Natural killer cell (primary cell): ENCODE measurements at places on chromosomes 3 and 15. TPM values are rescaled to one million over a fixed set of nuclear protein-coding genes. Genes with fewer than 3 reads are reported as not detected.

DNA sequence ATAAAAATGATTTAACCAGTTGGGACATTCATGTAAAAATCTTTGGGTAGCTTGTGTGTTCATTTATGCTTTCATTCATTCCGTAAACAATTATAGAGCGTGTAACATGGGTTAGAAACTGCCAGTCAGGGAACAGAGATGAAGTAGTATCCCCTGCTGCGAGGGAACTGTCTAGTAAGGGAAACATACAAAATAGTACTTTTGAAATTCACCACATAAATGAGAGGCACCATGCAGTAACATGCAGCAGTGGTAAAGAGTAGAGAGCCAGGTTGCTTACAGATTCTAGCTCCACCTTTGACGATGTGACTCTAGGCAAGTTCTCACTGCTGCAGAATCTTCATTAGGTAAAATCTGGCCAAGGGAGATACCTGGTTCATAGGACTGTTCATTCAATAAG is 938 bp downstream of the DZIP3 start:
- peak; percentile 56 for DNase-seq

The FGD5 gene
- total RNA-seq: not detected

DNA sequence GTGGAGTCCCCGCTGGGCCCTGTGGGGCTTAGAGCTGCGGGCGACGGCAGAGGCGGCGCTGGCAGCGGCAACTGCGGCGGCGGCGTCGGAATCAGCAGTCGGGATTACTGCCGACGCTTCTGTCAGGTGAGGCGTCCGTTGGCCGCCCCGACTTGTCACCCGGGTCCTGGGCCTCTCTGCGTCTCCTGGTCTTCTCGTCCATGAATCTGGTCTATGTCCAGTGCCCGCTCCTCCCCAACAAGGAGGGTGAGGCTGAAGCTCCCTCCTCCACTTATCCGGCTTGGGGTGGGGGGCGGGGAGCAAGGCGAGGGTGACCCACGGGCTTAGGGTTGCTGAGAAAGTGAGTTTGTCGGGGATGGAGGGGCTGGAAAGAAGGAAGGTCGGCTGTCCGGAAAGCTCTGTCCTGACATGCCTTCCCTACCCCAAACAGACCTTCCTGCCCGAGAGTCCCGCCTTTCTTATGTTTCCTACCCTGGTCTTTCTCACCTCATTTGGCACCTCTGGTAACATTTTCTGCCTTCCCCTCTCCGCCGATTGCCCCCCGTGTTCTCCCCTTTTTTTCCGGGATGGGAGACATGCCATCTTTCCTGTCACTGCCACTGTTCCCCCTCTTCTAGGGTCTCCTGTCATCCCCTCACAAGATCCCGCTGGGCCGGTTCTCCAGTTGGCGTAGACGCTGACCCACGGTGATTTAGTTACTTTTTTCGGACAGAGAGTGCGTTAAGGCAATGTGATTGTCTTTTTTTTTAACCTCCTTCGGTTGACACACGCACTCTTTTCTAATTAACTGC is 520 bp downstream of the ZNF654 start:
- DNase-seq: peak; percentile 16

- no peak for DNase-seq
Observed at GRCh38 chr15:38164507-38164906, 88.1 kb upstream of the SPRED1 start.

The GOLGA6L10 gene
- 1.8 TPM for total RNA-seq

GRCh38 chr3:31543375-31543774 is 10.7 kb downstream of the STT3B start:
- DNase-seq: no peak

DNA sequence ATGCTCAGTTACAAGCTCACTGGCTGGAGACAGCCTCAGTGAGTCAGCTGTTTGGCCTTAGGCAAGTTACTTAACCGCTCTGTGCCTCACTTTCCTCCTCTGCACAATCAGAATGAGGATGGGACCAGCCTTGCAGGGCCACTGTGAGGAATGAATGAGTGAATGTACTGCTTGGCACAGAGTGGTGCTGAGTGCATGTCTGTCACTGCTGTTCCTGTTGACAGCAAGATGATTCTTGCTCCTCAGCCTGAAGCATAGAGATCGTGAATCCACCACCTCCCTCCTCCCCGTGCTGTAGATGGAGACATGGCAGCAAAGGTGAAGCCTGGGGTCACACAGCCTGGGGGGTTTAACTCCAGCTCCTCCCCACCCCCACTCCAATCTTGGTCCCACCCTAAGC is 14.6 kb upstream of the GRIP2 start:
- DNase-seq: no peak

DNA sequence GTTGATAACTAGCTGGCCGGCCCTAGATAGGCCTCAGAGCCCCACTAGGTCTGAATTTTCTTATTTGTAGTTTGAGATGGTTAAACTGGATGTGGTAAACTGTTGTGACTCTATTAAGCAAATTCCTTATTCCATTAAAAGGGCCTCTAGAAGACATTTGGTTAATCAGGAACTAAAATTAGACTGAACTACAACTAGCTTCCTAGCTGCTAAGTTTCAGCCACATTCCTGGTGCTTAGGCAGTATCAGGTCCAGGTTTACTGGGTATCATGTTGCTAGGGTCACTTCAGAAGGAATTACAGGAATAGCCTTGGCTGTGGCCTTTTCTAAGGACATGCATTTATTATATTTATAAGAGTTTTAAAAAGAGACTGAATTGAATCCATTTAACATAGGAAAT is 136.3 kb downstream of the PLD1 start:
- no peak for DNase-seq

DNA sequence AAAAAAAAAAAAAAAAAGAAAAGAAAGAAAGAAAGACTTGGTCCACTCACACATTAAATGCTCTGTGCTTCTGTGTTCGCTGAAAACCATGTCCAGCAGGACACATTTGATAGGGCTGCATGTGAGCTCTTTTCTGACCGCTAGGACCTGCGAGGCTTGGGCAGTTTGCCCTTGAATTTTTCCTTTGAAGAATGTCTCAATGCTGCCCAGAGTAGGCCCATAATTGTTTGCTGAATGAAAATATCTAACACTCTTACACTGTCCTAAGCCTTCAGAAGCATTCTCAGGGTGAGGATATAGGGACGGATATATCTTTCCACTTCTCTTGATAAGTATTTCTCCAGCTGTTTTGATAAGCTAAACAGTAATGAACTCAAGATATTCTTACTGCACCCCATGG is 6.0 kb downstream of the KIF9 start:
- no peak for DNase-seq

GRCh38 chr3:78726545-78726944 is 1041.3 kb downstream of the ROBO1 start:
- no peak for DNase-seq

The GPR62 gene
- not detected for total RNA-seq

DNA sequence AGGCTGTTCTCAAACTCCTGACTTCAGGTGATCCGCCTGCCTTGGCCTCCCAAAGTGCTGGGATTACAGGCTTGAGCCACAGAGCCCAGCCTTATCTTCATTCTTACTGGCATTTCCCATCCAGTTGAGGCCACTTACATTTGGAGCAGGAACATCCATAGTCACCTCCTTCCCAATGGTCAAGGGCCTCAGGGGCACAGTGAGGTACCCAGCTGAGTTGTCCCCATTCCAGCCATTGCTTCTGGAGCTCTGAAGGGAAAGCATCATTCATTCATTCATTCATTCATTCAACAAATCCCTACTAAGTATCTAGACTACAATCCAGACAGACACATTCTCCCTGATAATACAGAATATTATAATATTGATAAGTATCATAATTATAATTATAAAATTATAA is 12.2 kb downstream of the PLA2G4D start:
- DNase-seq: no peak

DNA sequence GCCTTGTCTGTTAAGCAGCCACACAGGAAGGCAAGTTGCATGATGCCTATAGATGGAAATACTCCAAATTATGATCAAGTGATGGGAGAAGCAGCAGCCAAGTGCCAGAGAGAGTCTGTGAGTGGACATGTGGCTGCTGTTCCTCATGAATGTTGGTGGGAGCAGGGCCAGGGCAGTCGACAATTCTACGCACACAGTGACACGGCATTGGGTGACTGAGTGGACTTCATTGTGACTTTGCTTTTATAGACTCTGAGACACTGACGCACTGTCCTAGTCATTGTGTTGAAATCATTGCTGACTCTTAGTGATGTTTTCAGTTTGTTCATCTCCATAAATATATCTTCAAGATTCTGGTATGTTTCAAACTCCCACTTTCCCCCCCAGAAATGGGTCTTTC is 246.3 kb upstream of the SEMA6D start:
- no peak for DNase-seq

The SPINT1 gene
- total RNA-seq: 3.1 TPM

GRCh38 chr3:105626739-105627138 is 242.1 kb downstream of the CBLB start:
- DNase-seq: no peak

GRCh38 chr15:64701482-64702184 is 73.8 kb downstream of the RBPMS2 start:
- no peak for DNase-seq

GRCh38 chr15:94579286-94579685 is 347.9 kb downstream of the MCTP2 start:
- DNase-seq: no peak

DNA sequence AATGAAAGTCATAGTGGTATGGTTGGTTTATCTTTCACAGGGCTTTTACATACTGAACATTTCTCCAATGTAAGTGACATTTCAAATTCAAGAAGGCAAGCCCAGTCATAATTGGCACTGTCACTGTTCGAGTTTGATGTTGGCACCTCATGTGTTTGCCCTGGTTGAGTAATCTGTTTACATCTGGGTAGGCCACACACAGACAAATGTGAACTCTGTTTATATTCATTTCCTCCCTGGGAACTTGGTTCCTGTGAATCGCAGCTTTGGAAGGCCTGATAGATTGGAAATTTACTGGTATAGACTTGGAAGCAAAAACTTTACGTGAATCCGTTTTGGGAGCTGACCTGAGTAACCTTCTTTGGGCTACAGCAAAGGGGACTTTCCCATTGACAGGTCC is 395.2 kb upstream of the AZI2 start:
- no peak for DNase-seq

The SLC28A1 gene
- not detected for total RNA-seq

The FAM43A gene
- total RNA-seq: 35.2 TPM

The CHDH gene
- 1.6 TPM for total RNA-seq

DNA sequence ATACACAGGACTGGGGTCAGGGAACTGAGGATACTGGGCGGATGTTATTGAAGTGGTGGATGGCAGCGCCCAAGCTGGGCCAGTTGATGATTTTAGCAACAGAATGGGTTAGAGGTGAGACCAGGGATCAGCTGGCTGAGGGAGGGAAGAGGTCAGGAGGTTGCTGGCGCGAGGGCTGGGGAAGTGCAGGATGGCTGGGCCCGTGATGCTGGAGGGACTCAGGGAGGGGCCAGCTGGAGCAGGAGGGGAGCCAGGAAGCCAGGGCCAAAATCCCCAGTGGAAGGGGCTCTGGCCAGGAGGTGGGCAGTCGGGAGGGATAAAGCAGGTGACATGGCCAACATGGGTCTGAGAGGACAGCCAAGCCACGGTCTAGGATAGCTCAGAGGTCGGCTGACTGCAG is 178.0 kb downstream of the NSMCE3 start:
- DNase-seq: no peak

- DNase-seq: no peak
Observed at GRCh38 chr15:53872410-53872809, 105.8 kb upstream of the UNC13C start.

DNA sequence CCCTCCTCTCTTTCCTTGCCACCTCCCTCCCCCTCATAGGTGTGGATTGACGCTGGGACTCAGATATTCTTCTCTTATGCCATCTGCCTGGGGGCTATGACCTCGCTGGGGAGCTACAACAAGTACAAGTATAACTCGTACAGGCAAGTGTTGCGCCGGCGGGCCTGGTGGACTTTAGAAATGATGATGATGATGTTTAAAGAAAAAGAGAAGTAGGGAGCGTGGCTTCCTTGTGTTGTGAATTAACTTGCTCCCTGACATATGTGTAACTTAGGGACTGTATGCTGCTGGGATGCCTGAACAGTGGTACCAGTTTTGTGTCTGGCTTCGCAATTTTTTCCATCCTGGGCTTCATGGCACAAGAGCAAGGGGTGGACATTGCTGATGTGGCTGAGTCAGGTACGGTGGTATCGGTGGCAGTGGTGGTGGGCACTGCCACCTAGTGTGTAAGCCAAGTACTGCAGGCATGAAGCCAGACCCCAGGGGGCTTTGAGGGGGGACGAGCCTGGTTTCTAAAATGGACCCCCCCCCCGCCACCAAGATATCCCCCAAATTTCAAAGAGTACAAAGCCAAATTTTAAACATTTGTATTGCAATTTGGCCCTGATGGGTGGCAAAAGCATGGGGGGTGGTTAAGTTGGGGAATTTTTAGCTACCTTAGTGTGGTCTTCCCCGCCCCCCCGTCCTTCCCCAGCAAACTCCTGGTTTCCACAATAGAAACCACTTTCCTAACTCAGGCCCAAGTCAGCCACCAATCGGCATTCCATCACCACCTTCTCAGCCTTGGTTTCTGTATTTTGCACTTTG is 65.6 kb downstream of the SLC6A6 start:
- peak; percentile 49 for DNase-seq

The ZNF660 gene
- total RNA-seq: 7.7 TPM

DNA sequence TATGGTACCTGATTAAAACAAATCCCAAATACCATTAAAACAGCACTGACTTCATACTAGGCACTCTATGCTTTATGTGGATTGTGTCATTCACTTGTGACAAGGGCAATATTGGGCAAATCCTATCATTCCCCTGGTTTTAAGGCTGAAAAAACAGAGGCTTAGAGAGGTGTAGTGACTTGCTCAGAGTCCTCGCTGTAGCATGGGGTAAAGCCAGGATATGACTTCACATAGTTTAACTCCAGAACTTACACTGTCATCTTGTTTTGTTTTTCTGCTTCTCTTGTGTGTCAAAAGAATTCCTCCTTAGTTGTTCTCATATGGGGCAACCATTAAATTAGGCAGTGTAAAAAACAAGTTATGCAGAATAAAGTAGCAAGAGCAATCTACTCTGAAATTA is 40.3 kb upstream of the ICE2 start:
- DNase-seq: no peak

DNA sequence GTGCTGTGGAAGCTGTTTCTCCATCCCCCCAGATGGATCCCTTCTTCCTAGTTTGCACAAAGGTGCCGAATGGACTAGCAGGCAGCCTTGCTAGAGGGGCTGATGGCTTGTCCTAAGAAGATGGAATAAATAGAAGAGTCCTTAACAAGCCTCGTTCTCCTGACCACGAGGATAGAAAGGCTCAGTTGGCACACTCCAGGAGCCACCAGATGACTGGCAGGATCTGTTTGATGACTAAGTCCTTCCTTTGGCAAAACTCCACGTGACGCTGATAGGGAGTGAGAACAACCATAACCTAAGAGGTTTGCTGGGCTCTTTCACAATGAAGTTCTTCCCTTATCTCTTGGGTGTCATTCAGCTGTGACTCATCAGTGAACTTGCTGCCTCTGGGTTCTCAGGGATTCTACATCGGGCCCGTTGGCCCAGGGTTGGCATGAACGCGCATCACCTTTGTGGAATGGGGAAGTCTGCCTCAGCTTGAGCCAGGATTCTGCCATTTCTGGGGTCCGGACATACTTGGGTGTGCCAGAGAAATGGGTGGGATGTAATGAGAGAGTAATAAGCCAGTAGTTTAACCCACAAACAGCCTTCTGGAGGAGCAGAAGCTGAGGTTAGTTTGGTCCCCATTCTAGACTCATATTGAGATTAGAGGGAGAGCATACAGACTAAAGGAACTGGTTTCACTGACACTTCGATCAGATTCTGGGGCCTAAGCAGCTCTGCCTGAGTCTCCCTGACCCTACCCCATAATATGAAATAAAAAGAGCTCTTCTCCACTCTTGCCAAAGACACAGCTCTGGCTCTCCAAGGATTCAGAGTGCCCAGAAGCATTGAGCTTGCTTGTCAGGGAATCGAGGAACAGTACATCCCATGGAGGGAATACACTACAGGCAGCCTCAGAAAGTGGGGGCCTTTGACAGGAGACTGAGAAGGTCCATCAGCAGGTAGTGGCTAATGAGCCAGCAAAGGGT is 2.0 kb upstream of the MELTF start:
- DNase-seq: no peak
